ENCODE measurements at places on chromosomes 2 and 18.

DNA sequence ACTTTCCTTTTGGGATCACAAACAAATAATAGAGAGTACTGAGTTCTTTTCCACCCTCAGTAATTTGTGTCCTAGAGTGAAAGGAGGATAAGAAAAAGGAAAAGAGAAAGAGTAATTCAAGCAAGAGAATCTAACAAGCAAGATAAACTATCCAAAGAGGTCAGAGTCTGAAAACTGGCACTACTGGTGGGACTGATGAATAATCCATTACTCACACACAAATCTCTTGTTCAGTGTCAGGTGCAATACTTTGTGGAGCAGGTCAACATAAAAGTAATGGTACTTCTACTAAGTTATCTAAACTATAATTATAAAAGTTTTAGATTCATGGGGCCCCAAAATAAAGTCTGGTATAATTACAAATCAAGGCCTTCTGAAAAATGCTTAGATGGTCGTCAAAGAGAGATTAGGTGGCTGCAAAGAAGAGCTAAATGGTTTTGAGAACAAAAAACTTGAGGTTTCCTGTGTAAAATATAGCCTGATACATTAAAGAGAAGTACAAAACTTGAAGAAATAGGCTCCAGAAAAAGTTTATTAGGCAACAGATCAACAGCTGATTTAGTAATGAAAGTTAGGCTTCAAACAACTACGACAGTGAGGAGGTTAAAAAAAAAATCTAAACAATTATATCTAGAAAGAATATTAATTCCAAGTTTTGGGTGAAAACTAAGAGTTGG is 109.4 kb downstream of the BAZ2B start:
- no peak for DNase-seq

GRCh38 chr2:101473591-101473910 is 1.4 kb downstream of the RFX8 start:
- DNase-seq = no peak

DNA sequence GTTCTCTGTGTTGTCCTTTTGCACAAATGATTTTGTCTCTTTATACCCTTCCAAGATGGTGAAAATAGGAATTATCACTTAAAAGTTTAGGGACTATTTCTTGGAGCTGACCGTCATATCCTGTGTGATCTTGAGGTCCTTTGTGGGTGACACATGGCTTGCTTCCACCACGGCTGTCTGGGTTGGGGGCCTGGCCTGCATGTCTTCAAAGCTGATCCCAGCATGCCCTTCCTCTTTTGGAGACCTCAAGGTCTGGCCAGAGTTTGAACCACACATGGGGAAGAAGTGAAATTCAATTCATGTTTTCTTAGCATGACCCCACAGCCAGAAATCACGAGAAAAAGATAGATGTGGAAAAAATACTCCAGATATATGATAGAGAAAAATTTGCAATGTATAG is 14.0 kb downstream of the SFTPB start:
- no peak for DNase-seq

DNA sequence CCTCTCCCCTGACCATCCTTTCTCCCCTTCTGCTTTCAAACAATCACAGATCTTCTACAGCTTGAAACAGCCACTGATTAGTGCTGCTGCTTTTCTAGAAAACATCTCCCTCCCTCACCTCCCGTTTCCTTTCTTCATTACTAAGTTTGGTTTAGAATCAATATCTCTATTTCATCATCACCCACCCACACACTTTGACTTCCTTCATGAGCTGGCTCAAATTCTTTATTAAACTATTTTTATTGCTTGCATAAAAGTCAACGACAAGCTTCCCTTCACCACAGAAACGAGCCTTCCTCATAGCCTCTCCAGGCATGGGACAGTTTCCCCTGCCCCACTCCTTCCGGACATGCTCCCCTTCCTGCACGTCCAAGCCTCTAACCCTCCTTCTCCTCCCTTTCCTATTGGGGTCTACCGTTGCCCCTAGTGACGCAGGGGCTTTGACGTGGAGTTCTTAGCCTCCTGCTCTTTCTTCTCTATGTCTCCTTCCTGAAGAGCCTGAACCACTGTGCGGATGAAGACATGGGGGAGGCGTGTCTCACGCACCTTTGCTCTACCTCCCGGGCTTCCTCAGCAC is 172.0 kb downstream of the AFF3 start:
- no peak for DNase-seq

- no peak for DNase-seq
These were observed 231.1 kb downstream of the DYSF start for GRCh38 chr2:71684226-71685072.

GRCh38 chr2:37449761-37450296 is 105.4 kb downstream of the QPCT start:
- DNase-seq = no peak

DNA sequence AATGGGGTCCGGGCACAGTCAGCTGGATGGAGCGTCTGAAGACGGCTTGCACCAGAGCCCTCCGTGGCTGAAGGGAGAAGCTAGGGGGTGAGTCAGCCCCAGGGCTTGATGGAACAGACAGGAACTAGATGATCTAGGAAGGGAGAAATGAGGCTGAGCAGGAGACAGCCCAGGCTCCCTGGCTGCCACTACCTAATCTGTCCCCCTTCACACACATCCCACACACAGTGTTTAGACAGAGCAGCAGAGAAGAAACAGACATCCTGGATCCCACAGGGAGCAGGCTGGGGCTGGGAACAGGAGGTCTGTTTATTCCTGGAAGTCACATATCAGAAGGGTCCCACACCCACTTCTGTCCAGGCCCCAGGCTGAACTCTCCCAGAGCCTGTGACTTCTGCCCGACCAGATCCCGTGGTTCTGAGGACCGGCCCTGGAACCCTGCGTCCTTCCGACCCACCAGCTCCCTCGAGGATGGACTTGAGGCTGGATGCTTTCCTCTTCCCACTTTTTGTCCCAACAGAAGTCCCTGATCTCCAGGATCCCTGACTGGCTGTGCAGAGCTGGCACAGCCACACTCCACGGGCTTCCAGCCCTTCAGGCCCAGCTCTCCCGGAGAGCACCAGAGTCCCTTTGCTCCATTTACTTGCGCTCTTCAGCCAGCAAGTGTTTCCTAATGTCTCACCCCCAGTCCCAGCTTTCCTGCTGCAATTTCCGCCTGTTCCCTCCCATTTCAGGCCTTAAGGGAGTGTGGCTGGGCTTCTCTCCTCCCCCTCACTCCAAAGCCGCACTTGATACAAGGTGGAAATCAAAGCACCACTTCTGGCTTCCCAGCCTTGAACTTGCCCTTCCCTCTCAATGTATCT is 1.5 kb upstream of the GPBAR1 start:
- DNase-seq = no peak

DNA sequence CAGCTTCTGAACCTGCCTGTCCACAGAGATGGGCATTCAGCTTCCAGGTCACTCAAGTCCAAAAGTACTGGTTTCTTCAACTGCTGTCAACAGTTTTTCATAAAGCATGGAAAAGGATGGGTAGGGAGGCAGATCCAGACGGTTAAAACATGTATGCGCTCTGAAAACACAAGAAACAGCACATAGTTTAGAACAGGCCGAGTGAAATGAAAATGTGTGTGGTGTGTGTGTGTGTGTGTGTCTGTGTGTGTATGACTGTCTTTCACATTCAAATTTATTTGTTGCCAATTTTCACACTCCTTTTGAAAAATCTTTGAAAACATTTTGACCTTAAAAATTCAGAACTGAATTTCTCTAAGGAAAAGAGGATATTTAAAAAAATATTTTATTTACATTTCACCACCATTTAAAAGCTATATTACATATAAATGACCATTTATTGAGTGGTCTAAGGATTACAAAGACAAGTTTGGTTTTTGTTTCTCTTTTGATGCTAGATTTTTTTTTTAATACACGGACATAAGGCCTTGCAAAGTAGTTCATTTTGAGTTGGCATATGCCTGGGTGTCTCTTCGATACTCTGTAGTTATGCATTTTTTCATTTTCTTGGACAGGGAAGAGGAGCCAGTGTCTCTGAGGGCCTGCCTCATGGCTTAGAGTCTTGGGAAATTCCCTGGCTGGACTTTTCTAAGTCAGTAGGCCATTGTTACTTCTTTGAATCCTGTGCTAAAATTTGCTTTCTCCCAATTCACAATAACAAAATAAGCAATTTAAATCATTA is 30.0 kb upstream of the STK17B start:
- DNase-seq = no peak

GRCh38 chr2:48195169-48195568 is 288.9 kb upstream of the FBXO11 start:
- DNase-seq = no peak

- no peak for DNase-seq
These were observed 125.9 kb upstream of the NRP2 start for GRCh38 chr2:205556357-205556756.

DNA sequence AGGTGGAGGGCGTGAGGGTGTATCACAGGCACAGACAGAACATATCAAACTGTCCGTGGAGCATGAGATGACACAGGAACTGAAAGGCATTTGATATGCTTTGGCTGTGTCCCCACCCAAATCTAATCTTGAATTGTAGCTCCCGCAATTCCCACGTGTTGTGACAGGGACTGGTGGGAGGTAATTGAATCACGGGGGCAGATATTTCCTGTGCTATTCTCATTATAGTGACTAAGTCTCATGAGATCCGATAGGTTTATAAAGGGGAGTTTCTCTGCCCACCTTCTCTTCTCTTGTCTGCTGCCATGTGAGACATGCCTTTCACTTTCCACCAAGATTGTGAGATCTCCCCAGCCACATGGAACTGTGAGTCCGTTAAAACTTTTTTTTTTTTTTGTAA is 123.1 kb upstream of the PIEZO2 start:
- no peak for DNase-seq

GRCh38 chr18:30709595-30709994 is 332.9 kb downstream of the DSC3 start:
- DNase-seq = no peak

- DNase-seq = peak; percentile 2
These were observed 80.7 kb upstream of the RASGRP3 start for GRCh38 chr2:33395655-33396249.

DNA sequence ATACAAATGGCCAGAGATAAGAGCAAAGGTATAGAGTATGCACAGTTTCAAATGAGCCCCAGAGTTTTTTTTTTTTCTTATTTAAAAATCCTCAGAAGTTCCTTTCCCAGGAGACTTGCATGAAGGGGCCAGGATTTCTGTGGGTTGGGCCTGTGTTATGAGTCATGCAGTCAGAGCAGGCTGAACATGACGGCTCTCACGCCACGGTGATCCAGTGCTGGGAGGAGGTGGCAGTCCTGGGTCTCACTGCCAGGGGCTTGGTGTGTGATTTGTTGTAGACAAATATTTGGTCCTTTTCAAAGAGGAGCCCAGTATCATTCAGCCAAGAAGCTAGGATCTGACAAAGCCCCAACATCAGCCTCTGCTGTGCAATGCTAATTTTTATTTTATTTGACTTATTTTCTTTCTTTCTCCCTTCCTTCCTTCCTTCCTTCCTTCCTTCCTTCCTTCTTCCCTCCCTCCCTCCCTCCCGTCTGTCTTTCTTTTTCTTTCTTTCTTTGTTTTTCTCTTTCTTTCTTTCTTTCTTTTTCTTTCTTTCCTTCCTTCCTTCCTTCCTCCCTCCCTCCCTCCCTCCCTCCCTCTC is 10.4 kb upstream of the KCNE4 start:
- DNase-seq = no peak

DNA sequence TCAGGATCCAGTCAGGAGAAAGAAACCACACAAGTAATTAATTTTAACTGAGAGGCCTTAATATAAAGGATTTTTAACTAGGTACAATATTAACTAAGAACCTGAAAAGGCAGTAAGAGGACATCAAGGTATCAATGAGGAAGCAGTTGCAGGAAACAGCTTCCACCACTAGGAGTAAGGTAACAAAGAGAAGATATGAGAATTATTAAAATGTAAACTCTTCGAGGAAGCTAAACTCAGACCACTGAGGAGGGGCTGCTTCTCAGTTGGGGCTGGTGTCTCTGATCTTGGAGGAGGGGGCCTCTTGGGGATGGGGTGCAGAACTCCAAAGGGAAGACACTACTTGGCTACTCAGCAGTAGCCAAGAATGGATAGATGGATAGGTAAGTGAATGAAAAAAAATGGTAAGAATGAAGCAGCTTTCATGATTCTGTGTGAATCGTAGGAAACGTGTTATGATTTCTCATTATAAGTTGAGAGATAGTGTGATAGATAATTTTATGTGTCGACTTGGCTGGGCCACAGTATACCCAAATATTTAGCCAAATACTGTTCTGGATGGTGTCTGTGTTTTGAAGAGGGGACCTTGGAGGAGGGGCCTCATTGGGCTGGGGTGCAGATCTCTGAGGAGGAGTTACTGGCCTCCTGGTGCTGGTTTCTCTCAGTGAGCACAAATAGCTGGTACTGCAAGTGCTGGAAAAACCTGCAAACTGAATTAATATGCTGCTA is 547.7 kb upstream of the LRRTM1 start:
- DNase-seq = no peak

- DNase-seq = no peak
These were observed 433.7 kb upstream of the TRIB2 start for GRCh38 chr2:12282780-12283695.

GRCh38 chr2:46460241-46460921 is 19.0 kb upstream of the TMEM247 start:
- no peak for DNase-seq

DNA sequence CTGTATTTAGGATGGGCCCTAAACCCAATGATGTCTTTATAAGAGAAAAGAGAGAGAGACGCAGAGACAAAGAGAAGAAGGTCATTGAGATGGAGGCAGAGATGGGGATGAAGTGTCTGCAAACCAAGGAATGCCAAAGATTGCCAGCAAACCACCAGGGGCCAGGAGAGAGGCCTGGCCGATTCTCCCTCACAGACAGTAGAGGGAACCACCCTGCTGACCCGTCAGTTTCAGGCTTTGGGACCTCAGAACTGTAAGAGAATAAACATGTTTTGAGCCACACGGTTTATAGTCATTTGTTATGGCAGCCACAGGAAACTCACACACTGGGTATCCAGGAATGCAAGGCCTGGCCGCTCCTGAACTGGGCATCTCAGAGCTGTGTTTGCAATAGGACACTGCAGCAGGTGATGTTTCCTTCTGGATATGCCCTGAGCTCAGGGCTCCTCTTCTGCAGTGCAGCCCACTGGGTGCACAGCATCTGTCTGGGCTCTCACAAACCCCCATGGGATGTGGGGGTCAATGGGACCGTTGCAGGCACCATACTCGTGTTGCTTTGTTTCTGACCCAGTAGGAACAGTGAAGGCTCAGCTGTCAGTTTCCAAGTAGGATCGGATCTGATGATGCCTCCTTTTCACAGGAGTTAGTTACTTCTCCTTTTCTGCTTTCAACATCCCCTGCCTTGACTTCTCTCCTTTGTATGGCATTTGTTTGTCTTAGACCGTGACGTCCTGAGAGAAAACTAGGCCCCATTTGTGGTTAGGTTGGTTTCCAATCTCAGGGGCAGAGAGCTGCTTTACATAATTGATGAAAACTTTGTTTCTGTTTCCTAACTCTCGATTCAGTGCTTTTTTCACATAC is 20.8 kb downstream of the PTPN18 start:
- no peak for DNase-seq

DNA sequence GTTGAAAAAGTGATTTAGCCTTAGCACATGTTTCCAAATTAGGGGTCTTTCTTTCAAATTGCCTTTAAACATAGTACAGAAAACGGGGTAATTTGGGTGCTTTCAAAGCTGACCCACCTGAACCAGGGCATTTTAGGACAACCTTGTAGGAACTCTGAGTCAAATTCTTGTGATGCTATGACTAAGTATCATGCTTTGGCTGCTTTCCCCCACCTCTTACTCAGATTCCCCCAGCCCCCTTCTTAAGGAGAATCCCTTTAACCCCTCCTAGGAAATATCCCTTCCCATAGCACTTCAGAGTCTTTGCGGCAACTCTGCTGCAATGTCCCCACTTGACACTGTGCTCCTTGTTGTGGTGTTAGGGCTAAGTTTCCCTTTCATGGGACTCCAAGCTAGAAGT is 18.6 kb upstream of the KLF7 start:
- no peak for DNase-seq

GRCh38 chr2:102355526-102356380 is at the start of gene IL18R1:
Gene IL18R1, plus strand, starts transcription at chr2:102355796. Its CDS starts 6,865 bp downstream, at chr2:102362661.
- DNase-seq = no peak

- DNase-seq = no peak
These were observed 156.7 kb downstream of the GALNT3 start for GRCh38 chr2:165637396-165637795.

Measured in activated CD8-positive, alpha-beta memory T cell treated with anti-CD3 and anti-CD28 coated beads for 1 hour (primary cell).